CD8-positive, alpha-beta memory T cell (primary cell): ENCODE measurements at places on chromosomes 7 and 10.

DNA sequence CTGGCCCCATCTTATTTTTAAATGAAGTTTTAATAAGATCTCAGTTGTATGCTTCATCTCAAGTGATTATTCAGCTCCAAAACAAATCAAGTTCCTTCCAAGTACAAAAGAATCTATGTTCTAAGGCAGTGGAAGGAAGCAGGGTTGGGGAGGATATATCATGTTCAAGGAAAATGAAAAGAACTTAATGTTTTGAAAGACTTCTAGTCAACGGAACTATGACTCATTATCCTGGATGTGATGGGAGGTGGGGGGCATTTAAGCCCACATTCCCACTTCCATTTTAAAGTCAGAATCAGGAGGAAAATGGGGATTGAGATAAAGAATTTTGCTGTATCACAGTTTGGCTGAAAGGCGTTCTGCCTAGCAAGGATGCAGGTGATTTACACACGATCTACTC is 59.4 kb downstream of the FANK1 start:
- DNase-seq, result no peak

- DNase-seq, result no peak
Observed at GRCh38 chr7:8615019-8615418, 181.6 kb downstream of the NXPH1 start.

DNA sequence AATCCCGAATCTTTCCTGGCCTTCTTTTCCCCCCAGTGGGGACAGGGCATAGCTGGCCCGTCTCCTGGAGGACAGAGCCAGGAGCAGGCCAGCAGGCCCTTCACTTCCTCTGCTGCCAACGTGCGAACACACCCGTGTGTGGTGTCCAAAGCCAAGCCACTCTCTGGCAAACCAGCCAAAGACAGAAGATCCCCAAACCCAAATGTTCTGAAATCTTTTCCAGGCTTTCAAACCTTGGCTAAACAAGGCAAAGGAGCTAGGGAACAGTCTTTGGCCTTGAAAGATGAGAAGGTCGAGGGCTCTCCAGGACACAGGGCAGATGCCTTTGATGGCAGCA is 63.0 kb downstream of the PROSER2 start:
- DNase-seq, result no peak

GRCh38 chr7:103843689-103844480 is 145.6 kb downstream of the RELN start:
- no peak for DNase-seq

DNA sequence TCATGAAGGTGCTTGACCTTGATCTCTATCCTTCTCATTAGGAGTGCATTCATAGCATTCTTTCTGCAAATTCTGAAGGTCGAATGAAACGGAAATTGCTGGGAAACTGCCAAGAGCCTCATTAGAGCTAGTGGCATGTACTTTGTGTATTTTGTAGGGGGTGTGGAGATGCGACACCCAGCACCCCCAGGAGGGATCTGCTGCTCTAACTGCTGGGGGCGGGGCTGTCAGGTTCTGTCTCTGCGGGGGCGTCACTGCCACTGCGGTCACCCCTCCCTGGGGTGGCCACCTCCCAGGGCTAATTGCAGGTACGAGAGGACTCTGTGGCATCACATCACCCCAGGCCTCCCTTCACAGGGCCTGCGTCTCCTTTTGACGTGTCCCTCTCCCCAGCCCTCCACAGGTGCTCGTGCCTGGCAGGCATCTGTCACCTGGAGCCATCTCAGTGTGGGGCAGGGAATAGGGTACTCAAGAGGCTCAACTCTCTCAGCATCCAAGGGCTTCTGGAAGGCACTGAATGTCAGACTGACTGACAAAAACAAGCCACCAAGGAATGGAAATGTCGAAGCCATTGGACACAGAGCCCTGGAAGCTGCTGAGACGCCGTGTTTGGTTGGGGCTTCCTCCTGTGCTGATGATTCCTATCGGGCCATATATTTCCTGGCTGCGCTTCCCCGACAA is 151.1 kb downstream of the ACTR3B start:
- DNase-seq, result no peak

DNA sequence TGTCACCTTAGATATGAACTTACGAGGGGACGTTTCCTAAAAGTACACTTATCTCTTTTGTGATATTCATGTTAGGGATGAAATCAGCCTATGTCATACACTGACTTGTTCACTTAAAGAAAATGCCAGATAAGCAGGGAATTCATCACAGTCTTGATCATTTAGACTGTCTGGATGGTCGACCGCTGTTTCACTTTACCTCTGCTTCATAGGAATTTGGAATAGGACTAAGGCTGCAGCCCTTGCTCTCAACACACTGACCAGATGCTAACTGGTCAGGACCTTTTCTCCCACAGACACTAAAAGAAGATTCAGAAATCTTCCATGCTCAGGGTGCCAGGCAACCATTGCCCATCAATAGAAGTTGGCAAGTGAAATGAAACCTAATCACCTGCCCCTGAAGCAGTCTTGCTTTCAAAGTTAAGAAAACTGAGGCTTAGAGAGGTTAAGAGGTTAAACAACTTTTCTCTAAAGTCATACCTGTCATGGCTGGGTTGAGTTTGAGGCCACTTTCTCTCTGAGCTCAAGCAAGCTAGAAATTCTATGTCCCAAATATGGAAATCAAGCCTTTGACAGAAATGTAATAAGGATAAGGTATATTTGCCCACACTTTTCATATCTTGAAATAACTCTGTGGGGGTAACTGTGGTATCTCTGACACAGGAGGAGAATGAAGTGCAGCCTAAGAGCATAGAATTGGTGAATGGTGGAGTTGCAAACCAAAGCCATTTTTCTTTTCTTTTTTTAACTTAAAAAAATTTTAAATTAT is 77.1 kb downstream of the MAP3K8 start:
- no peak for DNase-seq

GRCh38 chr10:24947304-24948097 is 4.9 kb downstream of the PRTFDC1 start:
- no peak for DNase-seq

DNA sequence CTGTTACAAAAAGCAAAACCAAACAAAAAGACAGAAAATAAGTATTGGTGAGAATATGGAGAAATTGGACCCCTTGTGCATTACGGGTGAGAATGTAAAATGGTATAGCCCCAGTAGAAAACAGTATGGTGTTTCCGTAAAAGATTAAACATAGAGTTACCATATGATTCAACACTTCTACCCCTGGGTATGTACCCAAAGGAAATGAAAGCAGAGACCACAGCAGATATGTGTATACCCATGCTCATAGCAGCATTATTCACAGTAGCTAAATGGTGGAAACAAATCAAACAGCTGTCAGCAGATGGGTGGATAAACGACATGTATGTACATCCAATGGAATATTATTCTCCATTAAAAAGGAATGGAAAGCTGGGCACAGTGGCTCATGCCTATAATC is 42.4 kb downstream of the STARD3NL start:
- no peak for DNase-seq

DNA sequence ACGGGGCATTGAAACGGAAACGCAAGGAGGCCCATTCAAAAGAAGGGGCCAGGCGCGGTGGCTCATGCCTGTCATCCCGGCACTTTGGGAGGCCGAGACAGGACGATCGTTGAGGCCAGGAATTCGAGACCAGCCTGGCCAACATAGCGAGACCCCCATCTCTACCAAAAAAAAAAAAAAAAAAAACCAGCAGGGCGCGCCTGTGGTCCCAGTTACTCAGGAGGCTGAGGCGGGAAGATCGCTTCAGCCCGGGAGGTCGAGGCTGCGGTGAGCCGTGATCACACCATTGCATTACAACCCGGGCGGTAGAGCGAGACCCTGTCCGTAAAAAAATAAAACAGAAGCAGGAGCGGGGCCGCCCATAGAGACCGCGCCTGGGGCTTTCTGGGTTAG is 396 bp downstream of the PSMG3 start:
- no peak for DNase-seq

GRCh38 chr10:2460812-2461211 is 606.5 kb upstream of the PFKP start:
- no peak for DNase-seq

- no peak for DNase-seq
Observed at GRCh38 chr10:85098835-85099521, 770.6 kb downstream of the CCSER2 start.

DNA sequence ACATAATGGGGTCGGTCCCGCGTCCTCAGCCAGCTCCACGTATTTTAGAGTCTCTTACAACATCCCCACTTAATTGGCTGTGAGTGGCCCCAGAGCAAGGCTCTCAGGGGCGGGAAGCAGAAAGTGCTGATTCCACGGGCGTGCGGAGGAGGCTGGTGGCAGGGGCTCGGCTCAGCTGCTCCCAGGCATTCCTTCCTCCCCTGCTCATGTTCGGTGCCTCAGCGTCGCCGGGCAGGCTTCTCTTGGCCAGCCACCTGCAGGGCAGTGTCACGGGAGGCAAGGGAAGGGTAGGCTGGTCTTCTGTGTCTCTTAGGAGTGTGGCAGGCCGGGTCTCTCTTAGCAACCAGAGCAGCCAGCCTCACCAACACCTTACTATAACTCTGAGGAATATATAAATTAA is 33.8 kb downstream of the IL15RA start:
- no peak for DNase-seq

GRCh38 chr7:133670250-133670649 is 417.4 kb downstream of the EXOC4 start:
- DNase-seq, result no peak

DNA sequence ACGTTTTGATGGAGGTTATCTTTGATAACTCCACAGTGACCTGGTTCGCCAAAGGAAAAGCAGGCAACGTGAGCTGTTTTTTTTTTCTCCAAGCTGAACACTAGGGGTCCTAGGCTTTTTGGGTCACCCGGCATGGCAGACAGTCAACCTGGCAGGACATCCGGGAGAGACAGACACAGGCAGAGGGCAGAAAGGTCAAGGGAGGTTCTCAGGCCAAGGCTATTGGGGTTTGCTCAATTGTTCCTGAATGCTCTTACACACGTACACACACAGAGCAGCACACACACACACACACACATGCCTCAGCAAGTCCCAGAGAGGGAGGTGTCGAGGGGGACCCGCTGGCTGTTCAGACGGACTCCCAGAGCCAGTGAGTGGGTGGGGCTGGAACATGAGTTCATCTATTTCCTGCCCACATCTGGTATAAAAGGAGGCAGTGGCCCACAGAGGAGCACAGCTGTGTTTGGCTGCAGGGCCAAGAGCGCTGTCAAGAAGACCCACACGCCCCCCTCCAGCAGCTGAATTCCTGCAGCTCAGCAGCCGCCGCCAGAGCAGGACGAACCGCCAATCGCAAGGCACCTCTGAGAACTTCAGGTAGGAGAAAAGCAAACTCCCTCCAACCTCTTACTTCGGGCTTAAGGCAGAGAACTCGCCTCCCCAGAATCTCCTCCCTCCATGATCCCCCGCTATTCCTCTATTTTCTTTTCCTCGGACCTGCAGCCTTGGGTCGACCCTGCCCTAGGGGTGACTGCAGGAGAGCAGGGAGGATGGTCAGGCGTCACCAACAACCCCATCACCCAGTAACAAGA is at the start of gene SERPINE1:
TSS of gene SERPINE1 (plus strand) at position 454 of the 809 bp plus-strand sequence. CDS start 1,290 bp downstream, outside the sequence.
- peak; percentile 24 for DNase-seq

- no peak for DNase-seq
Observed at GRCh38 chr10:28177944-28178637, 124.8 kb downstream of the MPP7 start.

DNA sequence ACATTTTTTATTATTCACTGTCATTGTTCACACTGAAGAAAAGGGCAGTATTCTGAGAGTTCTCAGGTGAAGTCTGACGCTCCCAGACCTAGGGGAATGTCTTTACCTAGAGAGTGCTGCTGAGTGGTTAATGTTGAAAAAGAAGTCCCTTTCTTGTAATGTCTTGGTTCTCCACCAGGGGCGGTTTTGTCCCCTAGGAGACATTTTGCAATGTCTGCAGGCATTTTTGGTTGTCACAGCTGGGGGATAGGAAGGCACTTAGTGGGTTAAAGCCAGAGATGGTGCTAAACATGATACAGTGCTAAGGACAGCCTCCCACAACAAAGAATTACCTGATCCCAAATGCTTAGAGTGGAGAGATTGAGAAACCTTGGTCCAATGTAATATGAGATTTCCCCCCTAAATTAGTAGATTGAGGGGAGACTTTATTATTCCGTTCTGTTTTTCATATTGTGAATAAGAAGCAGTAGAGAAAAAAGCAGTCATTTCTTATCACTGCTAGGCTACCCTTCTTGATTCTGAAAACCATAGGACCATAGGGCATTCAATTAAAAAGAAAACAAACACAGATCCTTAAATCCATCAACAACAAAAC is 13.1 kb downstream of the UMAD1 start:
- DNase-seq, result no peak

DNA sequence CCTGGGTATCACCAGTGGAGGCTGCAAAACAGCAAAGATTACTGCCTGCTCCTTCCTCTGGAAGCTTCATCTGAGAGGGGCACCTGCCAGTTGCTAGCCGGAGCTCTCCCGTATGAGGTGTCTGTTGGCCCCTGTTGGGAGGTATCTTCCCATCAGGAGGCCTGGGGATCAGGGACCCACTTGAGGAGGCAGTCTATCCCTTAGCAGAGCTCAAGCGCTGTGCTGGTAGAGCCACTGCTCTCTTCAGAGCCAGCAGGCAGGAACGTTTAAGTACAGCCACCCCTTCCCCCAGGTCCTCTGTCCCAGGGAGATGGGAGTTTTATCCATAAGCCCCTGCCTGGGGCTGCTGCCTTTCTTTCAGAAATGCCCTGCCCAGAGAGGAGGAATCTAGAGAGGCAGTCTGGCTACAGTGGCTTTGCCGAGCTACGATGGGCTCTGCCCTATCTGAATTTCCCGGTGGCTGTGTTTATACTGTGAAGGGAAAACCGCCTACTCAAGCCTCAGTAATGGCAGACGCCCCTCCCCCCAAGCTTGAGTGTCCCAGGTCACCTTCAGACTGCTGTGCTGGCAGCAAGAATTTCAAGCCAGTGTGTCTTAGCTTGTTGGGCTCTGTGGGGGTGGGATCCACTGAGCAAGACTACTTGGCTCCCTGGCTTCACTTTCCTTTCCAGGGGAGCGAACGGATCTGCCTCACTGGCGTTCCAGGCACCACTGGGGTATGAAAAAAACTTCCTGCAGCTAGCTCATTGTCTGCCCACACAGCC is 19.6 kb downstream of the SEMA3E start:
- no peak for DNase-seq

GRCh38 chr7:148615085-148615730 is 24.6 kb downstream of the C7orf33 start:
- no peak for DNase-seq

- no peak for DNase-seq
Observed at GRCh38 chr7:70097645-70098044, 499.4 kb downstream of the AUTS2 start.

- DNase-seq, result no peak
Observed at GRCh38 chr7:70355198-70356020, 757.1 kb downstream of the AUTS2 start.

DNA sequence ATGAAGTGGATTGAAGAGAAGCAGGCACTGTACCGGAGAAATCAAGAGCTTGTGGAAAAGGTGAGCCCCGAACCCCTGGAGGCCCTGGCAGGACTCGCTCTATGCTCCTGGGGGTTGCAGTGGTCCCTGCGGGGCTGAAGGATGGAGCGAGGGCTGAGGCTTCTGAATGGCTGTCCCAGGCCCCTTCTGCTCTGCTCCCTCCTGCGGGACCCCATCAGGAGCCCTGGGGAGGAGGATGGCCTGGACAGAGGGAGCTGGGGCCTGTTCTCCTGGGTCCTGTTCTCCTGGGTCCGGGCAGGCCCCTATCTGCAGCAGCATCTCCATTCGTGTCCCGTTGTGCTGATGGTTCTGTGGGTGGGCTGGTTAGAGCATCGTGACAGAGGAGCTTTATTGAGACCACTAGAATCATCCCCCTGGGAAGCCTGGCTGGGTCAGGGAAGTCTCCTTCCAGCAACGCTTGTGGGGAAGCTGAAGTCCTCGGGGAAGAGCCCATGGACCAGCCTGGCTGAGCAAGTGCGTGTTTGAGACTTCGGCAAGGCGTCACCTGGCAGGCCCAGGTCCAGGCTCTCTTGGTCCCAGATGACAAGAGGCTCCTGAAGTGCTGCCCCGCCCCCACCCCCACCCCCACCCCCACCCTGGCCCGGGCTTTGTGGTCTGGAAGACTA is 41.1 kb upstream of the DPYSL4 start:
- no peak for DNase-seq
